ENCODE measurements at places on chromosomes 12 and 14.

DNA sequence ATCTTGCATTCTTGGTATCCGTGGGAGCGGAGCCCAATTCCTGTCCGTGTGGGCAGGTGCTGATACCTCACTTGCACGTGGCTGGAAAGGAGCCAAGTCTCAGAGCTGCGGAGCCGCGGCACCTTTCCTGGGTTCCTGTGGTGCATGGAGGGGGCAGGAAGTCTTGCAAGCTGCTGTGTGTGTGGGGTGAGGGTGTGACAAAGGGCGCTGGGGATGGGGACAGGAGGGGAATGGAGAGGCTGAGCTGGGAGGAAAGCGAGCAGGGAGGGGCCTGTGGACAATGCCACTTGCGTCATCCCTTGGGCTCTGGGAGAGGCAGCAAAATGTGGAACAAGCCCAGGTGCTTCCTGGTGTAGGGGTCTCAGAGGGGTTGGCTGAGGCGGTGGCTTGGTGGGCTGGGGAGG is 86.7 kb downstream of the CALM1 start:
- DNase-seq, result peak; percentile 54

- DNase-seq, result no peak
Observed at GRCh38 chr12:2488131-2488530, 306.6 kb upstream of the FKBP4 start.

GRCh38 chr12:96029826-96030225 is 5.6 kb downstream of the LTA4H start:
- no peak for DNase-seq

- DNase-seq, result no peak
Observed at GRCh38 chr12:19034937-19035336, 94.6 kb upstream of the PLEKHA5 start.

GRCh38 chr12:128790221-128790620 is 33.5 kb downstream of the SLC15A4 start:
- DNase-seq, result no peak

- no peak for DNase-seq
Observed at GRCh38 chr14:26286081-26286912, 311.5 kb downstream of the NOVA1 start.

DNA sequence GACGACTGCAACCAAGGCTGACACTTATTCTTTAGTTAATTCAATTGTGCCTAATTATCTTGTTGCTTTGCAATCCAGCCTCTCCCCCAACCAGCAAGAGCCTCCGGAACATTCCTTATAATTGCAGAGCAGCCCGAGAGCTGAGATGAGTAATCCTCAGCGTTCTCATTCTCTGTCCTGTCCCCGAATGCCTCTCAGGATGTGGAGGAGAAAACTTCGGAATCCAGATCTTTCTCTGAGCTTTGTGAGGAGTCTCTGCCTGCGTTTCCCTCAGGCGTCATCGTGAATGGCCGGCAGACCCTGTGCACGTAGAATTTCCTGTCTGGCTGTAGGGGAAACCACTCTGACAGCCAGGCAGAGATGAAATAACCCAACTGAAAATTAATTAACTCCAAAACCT is 160.5 kb upstream of the DIO3 start:
- no peak for DNase-seq

- no peak for DNase-seq
Observed at GRCh38 chr12:71071536-71072097, 86.2 kb downstream of the TSPAN8 start.

GRCh38 chr12:115354007-115354890 is 670.3 kb upstream of the TBX3 start:
- no peak for DNase-seq

GRCh38 chr12:87511371-87511770 is 517.8 kb downstream of the C12orf50 start:
- no peak for DNase-seq

DNA sequence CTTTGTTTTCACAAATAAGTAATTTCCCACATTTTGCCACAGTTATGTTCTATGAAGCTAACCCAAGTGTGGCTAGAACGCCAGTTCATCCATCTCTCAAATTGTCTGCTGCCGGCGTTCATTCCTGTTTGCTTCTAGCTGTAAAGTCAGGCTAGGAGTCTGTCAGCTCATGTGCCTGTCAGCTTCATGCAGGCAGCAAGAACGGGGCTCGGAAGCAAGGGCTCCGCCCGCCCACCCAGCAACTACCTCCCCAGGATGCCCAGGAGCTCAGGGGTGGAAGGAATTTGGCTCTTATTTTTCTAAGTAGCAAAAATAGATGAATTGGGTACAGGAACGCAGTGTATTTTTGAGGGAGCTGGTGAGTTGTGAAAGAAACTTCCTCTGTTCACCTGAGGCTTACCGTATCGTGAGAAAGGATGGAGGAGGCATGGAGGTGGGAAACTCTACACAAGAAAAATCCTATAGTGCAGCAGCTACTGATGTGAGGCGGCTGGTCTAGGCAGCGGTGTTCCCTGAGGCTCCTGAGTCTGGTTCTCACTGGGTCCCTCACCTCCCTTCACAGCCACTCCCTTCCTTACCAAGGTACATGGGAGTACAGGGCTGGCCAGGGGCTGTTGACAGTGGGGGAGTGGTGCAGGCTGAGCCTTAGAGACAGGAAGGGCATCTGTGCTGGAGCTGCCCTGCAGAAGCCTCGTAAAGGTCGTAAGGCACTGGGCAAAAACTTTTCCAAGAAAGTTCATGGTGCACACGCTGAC is 54.5 kb upstream of the AMN start:
- DNase-seq, result no peak

DNA sequence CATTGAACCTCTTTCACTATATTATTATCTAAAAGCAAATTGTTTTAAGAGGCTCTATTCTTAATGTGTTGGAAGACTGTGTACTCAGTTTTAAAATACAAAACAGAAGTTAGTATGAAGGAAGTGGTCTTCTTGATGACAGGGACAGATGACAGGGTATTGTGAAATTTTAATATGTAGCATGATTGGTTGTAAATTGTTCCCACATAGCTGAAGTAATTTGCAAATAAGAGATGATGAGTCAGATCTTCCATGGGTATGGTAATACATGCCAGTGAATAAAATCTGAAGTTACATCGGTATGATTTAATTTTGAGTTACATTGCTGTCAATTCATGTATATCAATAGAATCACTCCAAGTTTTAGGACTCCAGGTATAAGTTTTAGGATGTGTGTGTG is 454.8 kb downstream of the AEBP2 start:
- DNase-seq, result no peak

- DNase-seq, result no peak
Observed at GRCh38 chr12:52007158-52007921, 594 bp downstream of the TAMALIN start.

DNA sequence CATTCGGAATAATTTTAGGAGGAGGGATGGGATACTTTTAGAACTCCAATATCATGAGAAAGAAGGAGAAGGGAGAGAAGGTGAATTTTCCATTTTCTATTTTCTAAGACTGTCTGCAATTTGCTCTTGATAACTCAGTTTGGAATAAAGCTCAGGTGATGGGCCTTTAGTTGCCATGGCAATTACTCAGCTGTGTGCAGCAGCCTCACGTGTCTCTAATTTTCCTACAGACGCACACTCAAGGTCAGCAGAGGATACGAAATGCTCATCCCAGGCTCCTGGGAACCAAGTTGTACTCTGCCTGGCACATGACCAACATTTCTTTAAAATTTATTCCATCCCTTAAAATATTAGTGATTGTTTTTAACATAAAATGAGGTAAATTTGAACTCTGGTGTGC is 76.7 kb downstream of the TTC8 start:
- DNase-seq, result no peak

GRCh38 chr12:27549801-27550652 is 26.0 kb downstream of the PPFIBP1 start:
- no peak for DNase-seq

DNA sequence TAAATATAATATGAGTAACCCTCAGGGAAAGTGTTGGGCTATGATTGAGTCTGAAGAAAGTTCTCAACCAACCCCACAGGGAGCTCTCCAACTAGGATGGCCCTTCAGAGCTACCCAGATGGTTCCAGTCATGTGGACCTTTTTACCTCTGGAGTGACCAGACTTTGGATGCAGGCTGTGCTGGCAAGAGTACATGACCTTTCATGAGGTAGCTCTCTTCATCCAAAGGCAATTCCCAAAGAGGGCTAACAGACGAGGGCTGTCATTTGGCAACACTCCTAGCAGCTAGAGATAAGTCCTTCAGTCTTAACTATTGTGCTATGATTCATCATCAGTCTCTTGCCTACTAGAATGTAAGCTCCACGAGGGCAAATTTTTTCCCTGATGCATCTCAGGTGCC is 75.4 kb downstream of the DUSP6 start:
- no peak for DNase-seq

- no peak for DNase-seq
Observed at GRCh38 chr12:34604631-34605509, 582.6 kb downstream of the ALG10 start.

GRCh38 chr12:2582631-2583030 is 212.1 kb upstream of the FKBP4 start:
- DNase-seq, result no peak

- DNase-seq, result no peak
Observed at GRCh38 chr14:103803661-103804060, 43.7 kb downstream of the PPP1R13B start.

GRCh38 chr14:35480119-35480769 is 53.7 kb upstream of the INSM2 start:
- DNase-seq, result no peak

DNA sequence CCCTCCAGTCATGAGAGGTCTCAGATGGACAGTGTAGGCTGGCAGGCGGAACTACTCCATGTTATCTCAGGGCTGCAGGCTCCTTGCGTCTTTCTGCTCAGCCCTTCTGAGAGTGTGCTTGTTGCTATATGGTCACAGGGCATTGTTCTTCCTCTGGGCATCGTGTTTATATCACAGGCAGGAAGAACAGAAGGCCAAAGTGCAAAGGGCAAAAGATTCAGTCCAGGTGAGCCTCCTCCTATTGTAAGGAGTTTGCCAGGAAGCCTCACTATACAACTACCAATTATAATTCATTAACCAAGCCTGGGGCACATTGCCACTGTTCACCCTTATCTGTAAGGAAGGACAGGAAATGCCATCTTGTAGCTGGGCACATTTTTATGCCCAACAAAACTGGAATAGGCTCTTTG is 195.5 kb upstream of the KITLG start:
- DNase-seq, result no peak

DNA sequence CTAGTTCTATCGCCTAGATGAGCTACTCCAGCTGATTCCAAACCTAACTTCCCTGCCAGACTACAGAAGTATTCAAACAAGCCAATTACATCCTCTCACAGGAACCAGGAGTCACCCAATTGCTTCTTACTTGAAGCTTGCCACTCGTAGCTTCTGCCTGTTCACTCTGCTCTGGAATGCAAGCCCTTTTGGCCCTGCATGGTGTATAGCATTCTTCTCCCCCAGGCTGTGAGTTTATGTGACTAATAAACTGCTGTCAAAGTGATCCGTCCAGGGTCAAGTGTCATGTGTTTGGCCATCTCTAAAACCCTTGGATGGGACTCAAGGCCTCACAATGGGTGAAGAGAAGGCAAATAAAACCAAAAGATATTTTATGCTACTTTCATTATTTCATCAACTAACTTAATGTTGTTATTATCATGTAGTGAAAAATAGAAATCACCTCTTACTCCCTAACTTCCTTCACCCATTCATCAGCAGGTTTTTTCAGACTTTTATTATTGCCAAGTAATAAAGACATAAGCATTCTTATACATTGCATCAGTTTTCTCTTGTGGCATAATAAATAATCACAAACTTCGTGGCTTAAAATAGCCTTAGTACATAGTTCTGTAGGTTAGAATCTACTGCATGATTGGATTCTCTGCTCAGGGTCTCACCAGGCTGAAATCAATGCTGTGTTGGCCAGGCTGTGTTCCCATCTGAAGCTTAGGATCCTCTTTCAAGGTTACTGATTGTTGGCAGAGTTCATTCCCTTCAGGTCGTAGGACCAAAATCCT is 1981.7 kb upstream of the FLRT2 start:
- no peak for DNase-seq

DNA sequence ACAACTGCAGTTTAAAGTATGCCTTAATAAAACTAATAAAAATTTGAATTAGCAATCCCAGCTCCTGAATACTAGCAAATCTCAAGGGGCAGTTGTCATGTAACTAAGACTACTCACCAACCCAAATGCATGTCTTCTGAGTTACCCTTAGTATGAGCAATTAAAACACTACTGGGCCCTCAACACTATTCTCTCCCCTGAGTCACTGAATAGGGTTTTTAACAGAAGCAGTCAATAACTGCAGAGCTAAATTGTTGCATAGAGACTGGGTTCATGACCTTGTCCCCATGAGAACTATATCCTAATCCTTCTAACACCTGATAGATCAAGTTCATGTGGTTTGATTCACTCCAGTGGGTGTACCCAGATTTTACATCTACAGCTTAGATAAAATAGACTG is 38.8 kb downstream of the MDM1 start:
- DNase-seq, result no peak

GRCh38 chr14:22531451-22532344 is 57.3 kb downstream of the DAD1 start:
- DNase-seq, result no peak

DNA sequence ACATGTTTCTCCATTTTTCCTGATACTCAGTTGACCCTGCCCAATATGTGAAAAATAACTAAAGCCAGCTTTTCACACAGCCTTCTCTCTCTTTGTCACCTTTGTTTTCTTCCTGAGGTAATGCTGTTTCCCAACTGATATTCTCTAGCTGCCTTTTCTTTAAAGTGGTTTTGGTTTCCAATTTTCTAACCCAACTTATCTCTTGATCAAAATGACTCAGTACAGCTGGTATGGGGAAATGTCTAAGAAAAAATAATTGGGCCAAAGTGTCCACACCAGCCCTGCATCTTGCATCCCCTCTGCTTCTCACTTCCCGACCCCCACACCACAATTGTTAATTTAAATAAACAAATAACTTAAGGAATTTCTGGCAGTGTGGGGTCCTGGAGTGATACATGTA is 193.8 kb downstream of the SYT1 start:
- DNase-seq, result no peak

DNA sequence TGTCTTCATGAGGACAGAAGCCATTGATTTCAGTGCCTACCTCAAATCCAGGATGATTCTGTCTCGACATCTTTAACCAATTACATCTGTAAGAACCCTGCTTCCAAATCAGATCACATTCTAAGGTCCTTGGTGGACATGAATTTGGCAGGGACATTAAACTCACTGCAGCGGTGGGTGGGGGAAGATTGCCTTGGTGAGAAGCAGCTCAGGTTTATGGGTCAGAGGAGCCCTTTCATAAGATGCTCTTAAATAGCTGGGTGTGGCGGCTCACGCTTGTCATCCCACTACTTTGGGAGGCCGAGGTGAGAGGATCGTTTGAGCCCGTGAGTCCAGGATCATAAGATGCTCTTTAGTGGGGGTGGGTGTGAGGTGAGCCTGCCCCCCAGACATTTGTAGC is 42.9 kb downstream of the ELK3 start:
- DNase-seq, result no peak

Data from NCI-H2029 (cell line).